Stimulated activated CD8-positive, alpha-beta memory T cell treated with anti-CD3 and anti-CD28 coated beads, Interleukin-15, amount 100 ng/mL, for 4 hours (primary cell): ENCODE measurements at places on chromosomes 1 and 21.

GRCh38 chr1:95089650-95090287 is 17.0 kb upstream of the ALG14 start:
- DNase-seq = no peak

DNA sequence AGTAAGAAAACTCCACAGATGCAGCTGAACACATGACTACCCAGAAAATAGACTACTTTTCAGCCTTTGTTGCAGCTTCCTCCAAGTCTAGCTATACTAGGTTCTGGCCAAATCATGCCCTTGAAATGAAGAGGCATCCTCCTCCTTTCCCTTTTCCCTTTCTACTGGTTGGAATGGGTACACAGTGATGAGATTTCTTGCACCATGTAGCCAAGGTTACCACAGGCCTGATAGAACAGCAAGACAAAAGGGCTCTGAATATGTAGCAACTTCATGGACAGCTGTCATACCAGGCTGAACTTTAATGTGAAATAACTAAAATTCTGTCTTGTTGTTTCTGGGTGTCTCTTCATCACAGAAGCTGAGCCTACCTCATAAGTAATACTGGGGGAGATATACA is 146.5 kb downstream of the PDE4B start:
- no peak for DNase-seq

GRCh38 chr1:45488666-45489377 is 2.1 kb downstream of the TESK2 start:
- no peak for DNase-seq

DNA sequence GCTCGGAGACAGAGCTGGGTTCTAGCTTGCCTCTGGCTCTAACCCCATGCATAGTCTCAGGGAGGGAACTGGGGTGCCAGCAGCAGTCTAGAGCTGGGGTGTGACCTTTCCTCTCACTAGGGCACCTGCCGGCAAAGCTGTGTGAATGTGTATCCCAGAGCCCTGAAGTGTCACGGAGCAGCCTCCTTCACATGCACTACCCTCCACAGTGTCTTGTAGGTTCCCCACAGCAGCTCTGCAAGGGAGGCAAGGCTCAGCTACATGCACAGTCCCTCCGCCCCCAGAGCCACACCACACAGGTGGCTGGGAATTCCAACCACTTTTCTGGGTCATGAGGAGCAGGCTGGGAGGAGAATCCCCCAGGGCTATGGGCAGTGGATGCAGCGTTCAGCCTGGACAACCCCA is 7.7 kb upstream of the HPCA start:
- DNase-seq = no peak

DNA sequence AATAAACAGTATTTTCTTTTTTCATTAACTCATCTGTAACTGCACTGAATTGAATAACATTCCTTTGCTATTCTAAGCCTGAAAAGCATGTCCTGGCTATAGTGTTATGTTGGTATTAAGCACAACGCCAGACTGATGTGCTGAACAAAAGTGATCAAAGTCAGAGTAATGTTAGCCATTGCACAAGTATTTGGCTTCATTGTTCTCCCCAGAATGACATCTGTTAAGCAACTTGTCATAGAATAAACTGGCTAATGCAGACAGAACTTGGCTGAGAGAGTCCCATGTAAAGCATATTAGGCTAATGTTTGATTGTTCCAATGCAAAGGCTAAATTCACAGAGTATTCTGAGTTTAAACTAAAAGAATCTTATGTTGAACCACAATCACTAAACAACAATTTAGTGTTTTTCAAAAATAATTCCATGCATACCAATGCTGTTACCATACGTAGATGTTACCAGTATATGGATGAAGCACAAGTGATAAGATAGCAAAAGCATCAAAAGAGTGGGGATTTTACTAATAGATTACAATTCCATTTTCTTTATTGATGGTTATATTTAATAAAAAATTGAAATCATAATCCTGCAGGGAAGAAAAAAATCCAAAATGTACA is 235.3 kb upstream of the DMRTA2 start:
- DNase-seq = no peak

DNA sequence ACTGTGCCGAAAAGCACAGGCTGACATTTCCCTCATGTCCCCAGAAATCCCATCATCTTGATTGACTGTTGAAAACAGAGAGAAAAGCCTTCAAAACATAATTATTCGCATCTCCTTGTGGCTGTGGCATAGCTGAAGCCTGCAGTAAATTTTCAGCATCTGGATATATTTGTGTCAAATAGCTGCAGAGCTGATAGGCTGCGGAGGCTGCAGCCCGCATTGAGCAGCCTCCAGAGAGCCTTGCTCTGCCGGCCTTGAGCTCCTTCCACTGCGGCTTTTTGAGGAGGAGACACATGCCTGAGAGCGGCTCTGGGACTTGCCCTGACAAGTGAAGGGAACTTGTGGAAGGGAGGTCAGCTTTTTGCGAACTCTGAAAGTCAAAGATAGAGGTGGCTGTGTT is 144.7 kb downstream of the RYR2 start:
- DNase-seq = no peak

DNA sequence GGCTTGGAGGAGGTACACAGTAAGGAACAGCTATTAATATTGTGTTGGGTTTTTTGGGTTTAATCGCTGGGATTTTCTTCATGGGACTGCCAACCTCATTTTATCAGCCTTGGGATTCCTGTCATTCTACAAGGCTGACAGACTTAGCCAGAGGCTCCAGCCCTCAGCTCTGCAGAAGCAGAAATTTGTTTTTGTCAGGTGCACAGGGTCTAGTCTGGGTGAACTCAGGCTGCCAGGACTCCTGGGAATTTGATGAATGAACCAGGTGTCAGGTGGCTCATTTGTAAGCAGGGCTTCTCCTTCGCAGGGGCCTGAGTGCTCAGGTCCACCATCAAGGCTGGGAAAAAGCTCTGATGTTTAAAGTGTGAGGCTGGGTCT is 11.5 kb upstream of the ZNF362 start:
- no peak for DNase-seq

- DNase-seq = no peak
Observed at GRCh38 chr1:77762072-77762476, 2.4 kb upstream of the USP33 start.

DNA sequence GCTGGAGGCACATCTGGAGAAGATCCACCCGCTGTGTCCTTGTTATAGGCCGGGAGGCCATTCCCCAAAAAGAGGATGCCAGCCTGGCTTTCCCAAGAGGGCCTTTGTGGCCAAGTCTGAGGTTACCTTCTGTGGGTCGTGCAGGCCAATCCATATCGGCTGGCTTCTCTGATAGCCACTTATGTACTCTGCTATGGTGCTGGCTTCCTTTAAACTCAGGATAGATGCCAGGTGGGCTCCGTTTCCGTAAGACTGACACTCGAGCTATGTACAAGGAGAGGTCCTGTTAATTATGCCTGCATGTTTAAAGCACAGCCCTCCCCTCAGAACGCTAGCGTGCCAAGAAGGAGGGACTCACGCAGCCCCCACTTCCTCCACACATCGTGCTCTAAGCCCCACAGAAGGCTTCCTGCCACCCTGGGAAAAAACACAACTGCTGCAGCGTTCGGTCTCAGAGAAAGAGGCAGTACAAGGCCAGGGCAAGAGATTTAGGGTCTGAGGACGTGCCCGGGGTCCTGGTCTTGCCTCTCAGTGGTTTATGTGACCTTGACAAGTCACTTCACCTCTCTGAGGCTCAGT is 11.6 kb downstream of the REG4 start:
- DNase-seq = peak; percentile 3

DNA sequence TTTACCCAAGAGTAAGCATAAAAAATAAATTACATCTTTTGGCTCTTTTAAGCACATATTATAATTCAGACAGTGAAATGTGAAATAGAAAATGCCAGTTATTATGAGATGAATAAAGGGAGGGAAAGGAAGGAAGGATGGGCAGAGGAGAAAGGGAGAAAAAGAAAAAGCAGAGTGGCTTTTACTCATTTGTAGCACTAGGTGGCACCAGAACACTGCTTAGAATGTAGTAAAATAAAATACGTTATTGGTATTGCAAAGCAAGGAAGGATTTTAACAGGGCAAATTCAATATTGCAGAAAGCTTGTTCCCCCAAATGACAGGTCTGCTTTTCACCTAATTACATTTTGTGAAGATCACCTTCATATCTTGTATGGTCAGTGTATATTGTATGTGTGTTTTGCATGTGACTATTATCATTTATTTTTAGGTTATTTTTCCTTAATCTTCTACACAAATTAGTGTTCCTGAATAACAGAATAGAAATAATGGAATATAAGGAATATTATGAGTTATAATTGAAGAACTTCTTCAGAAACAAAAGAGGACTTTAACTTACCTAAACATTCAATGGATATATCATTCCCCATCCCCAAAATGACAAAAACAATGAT is 9.1 kb upstream of the PCNX2 start:
- DNase-seq = no peak

GRCh38 chr1:64469116-64469976 is 583 bp upstream of the CACHD1 start:
- DNase-seq = no peak
